ENCODE measurements at places on chromosomes 5 and 9.

DNA sequence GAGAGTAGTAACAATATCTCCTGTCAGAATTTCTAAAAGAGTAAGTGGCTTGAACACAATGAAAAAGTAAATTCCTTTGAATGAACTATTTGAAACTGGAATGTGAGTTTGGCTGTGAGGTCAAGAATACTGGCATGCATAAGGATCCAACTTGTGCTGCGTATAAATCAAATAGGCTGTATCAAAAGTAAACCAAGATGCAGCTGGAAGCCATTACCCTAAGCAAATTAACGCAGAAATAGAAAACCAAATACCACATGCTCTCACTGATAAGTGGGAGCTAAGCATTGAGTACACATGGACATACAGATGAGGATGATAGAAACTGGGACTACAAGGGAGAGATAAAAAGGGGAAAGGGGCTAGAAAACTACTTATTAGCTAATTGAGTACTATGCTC, 24.0 kb upstream of the SRFBP1 start:
- no peak for DNase-seq

DNA sequence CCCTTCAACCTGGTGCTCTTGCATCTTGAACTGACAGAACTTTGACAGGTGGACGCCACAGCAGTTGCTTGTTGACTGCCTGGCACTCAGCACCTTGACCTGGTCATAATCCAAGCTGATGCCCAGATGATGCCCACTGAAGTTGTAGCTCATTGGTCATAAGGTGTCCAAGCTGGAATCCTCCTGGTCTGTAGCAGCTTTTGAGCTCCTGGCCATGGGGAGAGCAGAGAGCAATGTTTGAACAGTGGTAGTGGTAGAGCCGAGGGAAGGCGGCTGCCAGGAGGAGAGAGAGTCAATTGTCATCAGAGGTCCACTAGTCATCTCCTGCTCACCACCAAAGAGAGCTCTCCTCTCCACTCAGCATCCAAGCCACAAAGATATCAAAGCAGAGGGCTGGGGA, 23.3 kb downstream of the CSF2 start:
- no peak for DNase-seq

GRCh38 chr5:73282923-73283322, 109.9 kb downstream of the TMEM174 start:
- DNase-seq = no peak

GRCh38 chr5:27020973-27021372, 17.4 kb downstream of the CDH9 start:
- DNase-seq = no peak

DNA sequence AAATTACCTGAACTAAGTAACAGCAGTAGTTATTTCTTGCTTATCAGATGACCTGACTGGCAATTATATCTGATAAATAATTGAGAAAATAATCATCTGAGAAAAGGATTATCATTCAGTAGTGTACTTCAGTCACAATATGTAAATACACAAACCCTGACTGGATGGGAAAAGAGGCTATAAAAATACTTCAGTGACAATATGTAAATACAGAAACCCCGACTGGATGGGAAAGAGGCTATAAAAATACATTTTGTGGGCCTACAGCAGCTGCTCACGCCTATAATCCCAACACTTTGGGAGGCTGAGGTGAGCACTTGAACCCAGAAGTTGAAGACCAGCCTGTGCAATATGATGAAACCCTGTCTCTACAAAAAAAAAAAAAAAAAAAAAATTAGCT, 11.1 kb downstream of the UBAP2 start:
- no peak for DNase-seq

DNA sequence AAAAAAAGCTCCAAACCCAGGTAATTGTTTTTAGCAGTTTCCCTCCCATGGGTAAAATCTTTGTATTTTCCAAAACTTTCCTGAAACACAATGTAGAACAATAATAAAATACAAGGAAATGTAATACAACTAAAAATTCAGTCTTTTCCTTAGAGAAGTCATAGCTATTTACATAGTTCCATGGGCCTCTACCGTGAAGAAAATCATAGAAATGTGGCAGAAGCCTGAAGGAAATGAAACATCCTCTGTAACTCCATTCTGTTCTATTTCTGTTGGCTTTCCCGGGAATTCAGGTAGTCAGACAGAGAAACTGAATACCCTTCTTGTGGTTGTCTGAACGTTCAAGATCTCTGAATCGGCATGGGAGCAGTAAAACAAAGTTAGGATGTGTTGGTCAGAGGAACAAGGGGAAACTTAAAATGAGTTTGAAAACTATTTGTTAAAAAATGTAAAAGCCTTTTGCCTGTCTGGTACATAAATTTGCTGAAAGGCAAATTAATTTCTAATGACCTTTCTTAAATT, 202.4 kb upstream of the ZNF608 start:
- DNase-seq = no peak

DNA sequence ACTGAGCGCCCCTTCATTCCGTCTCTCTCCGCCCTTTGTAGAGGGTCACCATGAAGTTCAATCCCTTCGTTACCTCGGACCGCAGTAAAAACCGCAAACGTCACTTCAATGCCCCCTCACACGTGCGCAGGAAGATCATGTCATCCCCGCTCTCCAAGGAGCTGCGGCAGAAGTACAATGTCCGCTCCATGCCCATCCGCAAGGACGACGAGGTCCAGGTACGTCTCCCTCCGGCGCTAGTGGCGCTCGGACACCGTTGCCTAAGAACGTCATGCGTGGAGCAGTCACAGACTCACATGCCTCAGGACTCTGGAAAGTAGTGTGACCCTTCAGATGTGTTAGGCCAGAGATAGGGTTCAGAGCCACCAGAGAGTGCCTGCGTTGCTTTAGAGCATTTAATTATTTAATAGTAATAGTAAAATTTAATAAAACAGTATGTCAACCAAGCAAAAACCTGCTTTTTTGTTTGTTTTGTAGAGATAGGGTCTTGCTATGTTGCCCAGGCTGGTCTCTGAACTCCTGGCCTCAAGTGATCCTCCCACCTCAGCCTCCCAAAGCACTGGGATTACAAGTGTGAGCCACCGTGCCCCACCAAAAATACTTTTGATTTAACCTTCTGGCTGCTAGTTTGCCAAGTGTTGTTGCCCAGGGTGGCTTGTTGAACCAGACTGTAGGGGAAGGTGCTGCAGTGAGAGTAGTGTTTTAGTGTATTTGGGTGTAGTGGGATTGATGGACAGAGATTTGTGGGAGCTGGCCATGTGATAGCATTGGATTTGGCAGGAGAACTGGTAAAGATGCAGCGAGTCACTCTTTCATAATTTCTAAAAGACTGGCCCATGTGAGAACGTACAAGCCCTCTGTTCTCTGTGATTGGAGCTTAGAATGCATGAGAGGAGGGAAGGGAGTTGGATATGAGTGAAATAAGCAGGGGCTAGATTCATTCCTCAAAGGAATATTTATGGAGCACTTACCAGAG, 888 bp downstream of the RPL26L1 start:
- DNase-seq = no peak

DNA sequence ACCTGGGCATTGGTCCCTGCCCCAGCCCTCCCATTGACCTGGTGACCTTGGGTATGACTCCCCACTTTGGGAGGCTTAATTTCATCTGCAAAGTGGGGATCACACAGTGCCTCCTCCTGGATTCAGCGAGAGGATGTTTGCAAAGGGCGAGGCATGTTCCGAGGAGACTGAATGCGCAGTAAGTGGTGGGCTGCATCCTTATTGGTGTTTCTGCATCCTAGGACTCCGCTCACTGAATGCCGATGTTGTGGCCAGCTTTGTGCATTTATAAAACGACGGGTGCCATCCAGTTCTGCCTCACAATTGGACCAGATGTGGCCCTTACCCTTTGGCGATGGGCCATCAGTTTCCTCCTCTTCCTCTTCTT, 23.5 kb upstream of the AIF1L start:
- no peak for DNase-seq

- DNase-seq = no peak
Observed at GRCh38 chr5:54841481-54841880, 143.9 kb downstream of the ESM1 start.

GRCh38 chr9:97640325-97640724, 6.7 kb downstream of the NCBP1 start:
- DNase-seq = no peak

DNA sequence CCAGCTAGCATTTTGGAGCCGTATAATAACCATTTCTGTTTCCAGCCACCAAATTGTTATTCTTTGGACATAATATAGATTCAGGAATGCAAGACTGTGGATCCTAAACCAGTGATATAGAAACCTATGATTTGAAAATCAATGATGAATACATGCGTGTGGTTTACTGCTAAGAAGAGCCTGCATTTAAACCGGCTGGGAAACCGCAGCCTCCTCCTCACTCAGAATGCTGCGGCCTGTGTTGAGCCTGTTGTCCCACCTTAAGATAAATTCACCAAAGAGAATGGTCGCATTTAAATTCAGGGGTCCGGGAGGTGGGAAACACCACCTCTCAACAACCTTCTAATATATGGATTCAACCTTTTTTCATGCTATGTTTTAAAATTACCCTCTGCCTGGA, 148.0 kb downstream of the MEF2C start:
- no peak for DNase-seq

GRCh38 chr5:109910874-109911273, 221.1 kb downstream of the MAN2A1 start:
- no peak for DNase-seq

DNA sequence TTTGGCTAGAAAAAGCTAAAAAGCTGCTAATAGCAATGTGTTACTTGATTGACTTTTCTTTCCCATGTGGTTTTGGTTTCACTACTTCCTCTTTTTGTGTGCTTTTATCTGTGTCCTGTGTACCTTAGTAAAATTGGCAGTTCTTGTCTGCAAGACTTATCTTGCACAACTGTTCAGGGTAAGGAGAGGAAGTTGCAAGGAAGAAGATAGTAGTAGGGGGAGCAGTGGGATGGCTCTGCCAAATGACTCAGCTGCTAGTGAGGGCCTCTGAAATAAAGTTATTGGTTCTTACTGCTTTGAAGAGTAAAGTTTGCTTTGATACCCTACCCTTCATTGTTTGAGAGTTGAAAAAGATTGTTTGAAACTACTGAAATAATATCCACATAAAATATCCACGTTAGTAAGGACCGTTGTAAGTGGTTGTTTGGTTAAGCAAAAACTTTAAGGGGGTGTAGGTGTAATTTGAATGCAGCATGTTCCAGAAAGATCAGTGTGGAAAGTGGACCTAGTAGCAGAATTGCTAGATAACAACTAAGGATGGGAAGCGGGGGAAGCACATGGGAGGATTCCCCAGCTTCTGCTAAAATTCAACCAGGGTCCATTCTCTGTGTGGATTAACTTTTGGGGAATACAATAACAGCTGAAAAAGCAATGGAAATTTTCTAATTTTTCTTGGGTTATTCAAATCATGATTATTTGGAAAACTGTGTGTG, 123.5 kb downstream of the SCAMP1 start:
- DNase-seq = no peak

- DNase-seq = no peak
Observed at GRCh38 chr5:15610216-15610615, 110.2 kb downstream of the FBXL7 start.

- DNase-seq = no peak
Observed at GRCh38 chr5:146828385-146828784, 50.2 kb downstream of the PPP2R2B start.

GRCh38 chr9:128384801-128385495, 13.8 kb downstream of the URM1 start:
- no peak for DNase-seq

- DNase-seq = no peak
Observed at GRCh38 chr5:6730807-6731206, 17.6 kb downstream of the TENT4A start.

- no peak for DNase-seq
Observed at GRCh38 chr9:13487071-13487470, 207.6 kb upstream of the MPDZ start.

DNA sequence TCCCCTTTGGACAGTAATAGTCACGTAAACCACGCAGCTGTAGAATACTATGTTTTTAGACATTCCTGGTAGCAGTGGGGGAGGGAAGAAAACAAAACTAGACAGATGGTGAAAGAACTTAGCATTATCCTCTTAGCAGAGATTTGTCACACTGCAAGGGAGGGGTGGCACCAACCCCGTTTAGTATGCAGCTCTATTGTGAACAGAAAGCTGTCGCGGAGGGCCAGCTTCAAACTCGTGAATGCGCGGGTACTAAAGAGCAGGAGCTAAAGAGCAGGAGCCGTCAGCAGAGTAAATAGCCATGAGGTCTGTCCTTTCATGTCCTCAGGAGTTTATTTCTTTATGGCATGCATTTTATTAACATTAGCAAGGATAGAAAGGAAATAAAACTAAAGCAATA, 141.9 kb upstream of the SLC12A2 start:
- DNase-seq = no peak

DNA sequence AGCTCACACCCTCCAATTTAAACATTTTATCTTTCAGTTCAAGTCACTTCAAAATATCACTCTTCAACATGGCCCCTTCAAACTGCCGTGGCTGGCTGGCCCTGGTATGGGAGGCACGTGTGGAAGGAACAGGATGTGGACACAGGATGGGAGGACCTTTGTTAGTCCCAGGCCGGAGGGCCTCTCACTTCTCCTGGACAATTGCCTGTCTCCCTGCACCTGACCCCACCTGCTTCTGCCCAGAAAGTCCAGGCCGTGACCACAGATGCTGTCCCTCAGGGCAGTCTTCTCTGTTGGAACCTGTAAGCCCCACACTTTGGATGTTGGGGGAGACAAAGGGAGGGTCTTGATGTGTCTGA, 19.4 kb downstream of the AMBP start:
- no peak for DNase-seq

GRCh38 chr5:6754766-6755165, 41.5 kb downstream of the TENT4A start:
- DNase-seq = no peak

DNA sequence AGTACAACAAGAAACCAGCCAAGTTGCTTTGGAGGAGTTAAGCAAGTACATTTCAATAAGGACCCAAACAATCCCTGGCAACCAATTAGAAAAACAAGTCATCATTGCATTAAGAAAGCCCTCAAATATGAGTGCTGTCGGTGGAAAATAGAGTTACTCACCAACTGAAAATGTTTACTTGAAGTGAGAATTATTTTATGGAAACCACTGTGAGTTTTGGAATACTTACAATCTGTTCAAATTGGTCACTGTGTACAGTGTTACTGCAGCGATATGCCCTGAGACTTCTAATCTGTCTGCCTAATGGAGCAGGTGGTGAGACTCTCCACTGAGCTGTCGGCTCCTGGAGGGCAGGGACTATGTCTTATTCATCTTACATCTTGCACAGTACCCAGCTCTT, 1073.2 kb upstream of the DMAC1 start:
- no peak for DNase-seq

DNA sequence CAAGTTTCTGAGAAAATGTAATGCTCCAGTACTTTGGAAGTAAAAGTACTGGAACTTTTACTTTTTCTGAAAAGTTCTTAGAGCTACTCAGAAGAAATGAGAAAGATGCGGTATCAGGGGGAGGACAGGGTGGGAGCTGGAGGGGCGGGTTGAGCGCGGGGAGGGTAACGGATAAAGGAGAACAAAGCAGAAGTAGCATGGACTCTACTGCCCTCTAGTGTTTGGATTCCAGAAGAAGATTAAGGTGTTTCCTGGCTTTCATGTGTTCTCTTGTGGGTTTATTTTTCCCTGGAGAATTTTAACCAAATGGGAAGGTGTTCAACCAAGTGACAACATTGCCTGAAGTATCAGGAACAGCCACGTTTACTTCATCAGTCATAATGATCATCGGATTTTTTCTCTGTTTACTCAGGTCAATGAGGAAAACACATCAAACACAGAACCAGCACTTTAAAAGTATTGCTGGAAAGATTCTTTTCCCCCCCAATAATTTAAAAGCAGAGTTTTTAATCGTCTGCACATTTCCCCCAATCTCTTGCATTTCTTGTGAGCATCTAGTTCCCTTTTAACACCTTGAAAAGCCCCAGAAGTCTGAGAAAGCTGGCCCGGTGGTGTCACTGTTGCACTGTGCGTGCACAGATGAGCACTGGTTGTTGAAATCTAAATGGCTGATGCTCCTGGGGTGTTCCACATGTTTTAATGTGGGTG, 190.6 kb downstream of the MPDZ start:
- no peak for DNase-seq
